ENCODE measurements at places on chromosomes 4 and X.
A peak's percentile ranks its signal among the peaks of the same experiment; 100 is the strongest.

DNA sequence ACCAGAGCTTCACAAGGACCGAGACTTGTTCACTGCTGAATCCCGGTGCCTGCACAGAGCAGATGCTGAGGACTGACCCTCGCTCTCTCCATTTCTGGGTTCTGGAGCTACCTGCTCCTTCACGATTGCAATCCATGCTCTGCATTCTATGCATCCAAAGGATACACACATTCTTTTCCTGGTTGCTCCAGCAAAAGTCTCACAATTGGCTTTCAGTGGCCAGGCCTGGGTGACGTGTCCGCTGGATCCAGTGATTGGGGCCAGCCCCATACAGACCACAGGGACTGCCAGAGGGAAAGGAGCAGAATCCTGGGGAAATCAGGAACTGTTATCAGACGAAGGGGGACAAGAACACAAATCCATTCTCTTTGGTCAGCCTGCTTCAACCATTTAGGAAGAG lies 14.9 kb upstream of the CDKN2AIP start:
- DNase-seq = no peak

- DNase-seq = no peak
Measured at GRCh38 chr4:84239278-84239845, 259.7 kb downstream of the NKX6-1 start.

- DNase-seq = no peak
Measured at GRCh38 chr4:3860913-3861636, 94.9 kb downstream of the ADRA2C start.

DNA sequence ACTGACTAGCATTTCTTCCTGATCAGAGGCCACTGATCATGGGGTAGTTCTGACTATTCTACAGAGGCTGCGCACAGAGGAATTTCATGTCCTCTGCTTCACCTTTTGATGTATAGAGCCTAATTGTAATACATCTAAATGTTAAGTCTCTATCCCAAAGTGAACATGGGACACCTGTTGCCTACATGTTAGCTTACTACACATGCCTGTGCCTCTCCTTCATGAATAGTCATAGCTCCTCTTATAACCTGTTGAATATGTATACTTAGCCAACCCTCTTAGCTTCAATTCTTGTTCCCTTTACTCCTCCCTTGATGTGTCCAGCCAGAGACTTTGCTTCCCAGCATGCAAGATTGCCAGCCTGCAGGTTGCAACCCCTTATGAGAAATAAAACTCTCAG lies 9.6 kb upstream of the THOC2 start:
- DNase-seq = no peak

GRCh38 chr4:55561889-55562288 lies 15.2 kb upstream of the CLOCK start:
- DNase-seq = no peak

DNA sequence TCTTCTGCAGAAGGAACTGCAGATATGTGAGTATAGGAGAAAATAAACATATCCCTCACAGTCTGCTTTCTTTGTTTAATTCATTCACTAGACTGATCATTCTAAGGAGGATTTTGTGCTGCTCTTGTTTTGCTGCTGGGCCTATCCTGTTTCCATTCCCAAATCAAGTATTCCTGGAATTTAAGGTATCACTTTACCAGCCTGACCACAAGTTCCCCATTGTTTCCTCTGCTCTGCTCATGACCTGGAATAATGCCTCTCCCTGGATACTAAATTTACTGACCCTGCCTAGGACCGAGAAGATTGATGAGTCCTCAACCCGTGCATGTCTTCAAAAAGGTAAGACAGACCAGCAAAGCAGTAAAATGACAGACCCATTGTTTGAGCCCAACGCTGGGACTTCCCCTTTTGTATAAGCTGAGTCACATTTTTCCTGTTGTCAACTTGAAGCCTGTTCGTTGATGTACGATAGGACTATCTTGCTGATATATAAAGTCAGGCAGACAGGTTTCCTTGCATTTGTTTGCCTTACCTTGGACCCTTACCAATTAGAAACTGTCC lies 85.5 kb upstream of the TET2 start:
- peak; percentile 25 for DNase-seq

GRCh38 chr4:77777135-77777807 lies 41.9 kb downstream of the CNOT6L start:
- DNase-seq = no peak

DNA sequence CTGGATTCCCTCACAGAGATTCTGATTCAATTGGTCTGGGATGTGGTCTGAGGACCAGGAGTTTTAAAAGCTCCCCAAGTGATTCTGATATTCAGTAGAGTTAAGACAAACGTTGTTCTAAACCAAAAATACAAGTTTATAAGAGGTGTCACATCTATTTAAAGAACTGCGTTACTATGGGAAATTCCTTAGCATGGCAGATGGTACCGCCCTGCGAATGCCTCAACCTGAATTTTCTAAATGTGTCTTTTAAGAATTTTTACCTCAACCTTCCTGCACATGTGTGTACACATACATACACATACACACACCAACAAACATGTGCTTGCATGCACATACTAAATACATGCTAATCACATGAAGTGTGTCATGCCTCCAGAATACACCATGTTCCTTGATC lies 328.9 kb upstream of the TAPT1 start:
- DNase-seq = no peak

Data from GM18507 (cell line).